ENCODE measurements at places on chromosomes 6 and 20. TPM values are rescaled to one million over a fixed set of nuclear protein-coding genes. Genes with fewer than 3 reads are reported as not detected.

DNA sequence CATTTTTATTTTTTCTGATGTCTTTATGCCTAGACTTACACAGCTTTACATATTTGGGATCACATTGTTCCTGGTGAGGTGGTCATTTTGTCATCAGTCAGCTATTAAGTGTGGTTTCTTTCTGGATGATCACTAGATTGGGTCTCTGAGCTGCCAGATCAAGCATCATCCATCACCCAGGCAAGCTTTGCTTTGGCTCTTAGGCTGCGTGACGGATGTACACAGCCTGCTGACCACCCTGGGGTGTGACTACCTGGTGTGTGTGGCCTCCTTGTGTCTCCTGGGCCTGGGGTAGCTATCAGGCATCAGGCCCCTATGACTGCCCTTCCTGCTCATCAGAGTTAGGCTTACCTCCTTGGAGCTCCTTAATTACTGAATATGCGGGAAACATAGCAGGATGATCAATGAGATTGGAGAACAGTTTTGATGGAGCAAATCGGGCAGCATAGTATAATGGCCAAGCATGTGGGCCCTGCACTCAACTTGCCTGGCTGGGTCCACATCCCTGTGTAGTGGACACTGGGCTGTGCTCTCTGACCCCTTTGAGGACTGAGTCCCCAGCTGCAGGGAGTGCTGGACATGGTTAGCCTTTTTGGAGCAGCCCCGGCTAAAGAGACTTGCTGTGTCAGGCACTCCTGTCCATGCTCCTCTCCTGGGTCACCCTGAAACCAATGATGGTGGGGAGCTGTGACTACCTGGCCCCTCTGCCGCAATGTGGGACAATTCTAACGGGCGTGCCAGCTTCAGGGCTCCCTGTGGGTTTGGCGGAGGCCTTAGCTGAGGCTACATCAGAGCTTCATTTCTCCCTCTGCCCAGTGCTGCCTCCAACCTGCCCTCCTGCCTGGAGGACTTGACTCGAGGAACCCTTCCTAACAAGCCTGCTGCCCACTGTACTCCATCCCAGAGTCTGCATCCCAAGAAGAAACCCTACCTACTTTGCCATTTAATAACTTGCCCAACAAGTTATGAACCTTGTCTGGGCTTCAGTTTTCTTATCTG is 8.2 kb downstream of the DAAM2 start:
- no peak overlapping the region for H3K27ac ChIP-seq
- peaks cover 16% of the 10 kb centered on the region for H3K36me3 ChIP-seq
- DNase-seq = no peak
- H3K4me3 ChIP-seq = no peak overlapping the region
- H3K27me3 ChIP-seq = no peaks in the 10 kb centered on the region
- H3K4me1 ChIP-seq = peaks cover 48% of the 10 kb centered on the region

PCSK2 gene
- not detected for total RNA-seq

SNPH gene
- total RNA-seq = 8.0 TPM

DNA sequence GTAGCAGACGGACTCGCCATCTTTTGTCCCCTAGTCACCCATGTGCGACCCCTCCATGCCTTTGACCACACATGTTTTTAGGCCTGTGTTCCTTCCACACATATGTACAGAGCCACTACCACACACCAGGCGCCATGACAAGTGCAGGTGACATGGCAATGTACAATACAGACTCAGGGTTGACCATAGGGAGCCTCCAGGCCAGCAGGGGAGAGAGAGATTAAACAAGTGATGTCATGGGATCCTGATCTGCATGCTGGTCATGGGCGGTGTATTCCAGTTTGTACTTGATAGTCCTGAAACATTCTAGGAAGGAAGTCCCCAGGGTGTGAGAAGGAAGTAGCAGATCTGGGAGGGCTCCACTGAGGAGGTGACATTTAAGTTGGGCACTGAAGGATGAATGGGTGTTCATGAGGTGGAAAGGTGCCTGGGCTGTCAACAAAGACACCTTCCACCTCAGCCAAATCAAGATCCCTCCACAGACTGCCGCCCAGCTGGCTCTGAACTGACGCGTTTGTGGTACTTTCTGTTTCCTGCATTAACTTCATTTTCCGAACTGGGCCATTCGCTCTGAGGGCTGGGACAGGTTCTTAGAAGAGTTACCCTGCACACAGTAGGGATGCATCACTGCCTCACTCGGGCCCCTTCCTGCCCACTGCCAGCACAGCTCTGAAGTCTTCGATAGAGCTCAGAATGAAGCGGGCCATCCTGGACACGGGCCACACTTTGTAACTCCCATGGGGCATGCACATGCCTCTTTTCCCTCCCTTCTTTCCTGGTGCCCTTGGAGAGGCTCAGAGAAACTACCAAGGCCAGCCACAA is 94.0 kb downstream of the NOL4L start:
- no peak overlapping the region for H3K27ac ChIP-seq
- no peak for DNase-seq
- no peak overlapping the region for H3K4me3 ChIP-seq
- no peaks in the 10 kb centered on the region for H3K27me3 ChIP-seq

MTCH1 gene
- 180 TPM for total RNA-seq

GRCh38 chr6:72406517-72406916 is 215.3 kb upstream of the KCNQ5 start:
- no peaks in the 10 kb centered on the region for H3K36me3 ChIP-seq
- H3K4me1 ChIP-seq = no peaks in the 10 kb centered on the region
- no peaks in the 10 kb centered on the region for H3K27me3 ChIP-seq
- no peak overlapping the region for H3K27ac ChIP-seq
- H3K4me3 ChIP-seq = no peak overlapping the region
- no peak for DNase-seq

EFCAB8 gene
- total RNA-seq = 0.97 TPM

DNA sequence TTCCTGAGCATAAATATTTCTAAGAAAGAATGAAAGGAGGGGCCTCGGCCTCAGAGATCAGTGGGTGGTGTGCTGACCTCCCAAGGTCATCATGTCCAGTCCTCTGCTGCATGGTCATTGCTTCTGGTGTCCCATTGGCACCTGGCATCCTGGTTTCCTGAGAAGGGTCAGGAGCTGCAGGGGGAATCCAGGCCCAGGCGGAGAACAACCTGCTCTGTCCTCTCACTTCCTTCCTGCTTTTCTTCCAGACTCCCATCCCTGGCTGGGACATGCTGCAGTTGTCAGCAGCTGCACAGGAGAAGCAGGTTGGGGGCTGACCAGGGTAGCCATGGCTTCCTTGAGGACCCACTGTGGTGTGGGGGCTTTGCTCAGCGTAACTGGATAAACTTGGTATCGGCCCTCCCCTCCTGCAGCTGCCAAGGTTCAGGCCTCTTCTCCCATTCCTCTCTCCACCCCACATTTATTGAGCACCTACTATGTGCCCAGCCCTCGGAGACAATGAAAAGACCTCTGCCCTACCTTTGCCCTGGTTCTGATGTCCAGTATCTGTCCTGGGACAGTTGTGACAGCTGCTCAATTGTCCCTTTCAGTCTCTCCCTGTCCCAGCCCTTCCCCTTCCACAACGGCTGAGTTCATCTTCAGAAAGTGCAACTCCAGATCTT is 155.2 kb downstream of the CEBPB start:
- no peak overlapping the region for H3K4me3 ChIP-seq
- peak overlapping the region; percentile 72 for H3K27ac ChIP-seq
- peaks cover 11% of the 10 kb centered on the region for H3K4me1 ChIP-seq
- no peak for DNase-seq
- H3K36me3 ChIP-seq = no peaks in the 10 kb centered on the region

DNA sequence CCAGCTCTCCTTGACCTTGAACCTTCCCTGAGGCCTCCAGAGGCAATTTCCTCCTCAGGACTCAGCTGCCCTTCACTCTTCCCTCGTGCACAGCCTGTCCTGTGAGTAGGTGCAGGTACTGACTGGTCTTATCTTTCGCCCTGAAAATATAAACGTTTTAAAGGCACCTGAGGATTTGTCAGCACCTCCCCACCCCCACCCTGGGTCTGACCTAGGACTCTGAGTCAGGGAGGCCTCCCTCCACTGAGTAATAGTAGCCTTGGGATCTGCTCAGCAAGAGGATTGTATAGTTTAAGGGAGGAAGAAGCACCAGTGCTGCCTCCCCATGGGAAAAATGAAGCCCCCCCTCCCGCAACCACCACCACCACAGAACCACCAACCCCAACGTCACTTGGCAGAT is 54.6 kb downstream of the PPARD start:
- peak overlapping the region; percentile 31 for H3K27ac ChIP-seq
- H3K27me3 ChIP-seq = no peaks in the 10 kb centered on the region
- no peak for DNase-seq
- peaks cover 21% of the 10 kb centered on the region for H3K4me1 ChIP-seq
- H3K4me3 ChIP-seq = no peak overlapping the region
- H3K36me3 ChIP-seq = peaks cover 7% of the 10 kb centered on the region

GRCh38 chr6:72616406-72617015 is 5.4 kb upstream of the KCNQ5 start:
- H3K36me3 ChIP-seq = no peaks in the 10 kb centered on the region
- H3K4me1 ChIP-seq = peaks cover 19% of the 10 kb centered on the region

DNA sequence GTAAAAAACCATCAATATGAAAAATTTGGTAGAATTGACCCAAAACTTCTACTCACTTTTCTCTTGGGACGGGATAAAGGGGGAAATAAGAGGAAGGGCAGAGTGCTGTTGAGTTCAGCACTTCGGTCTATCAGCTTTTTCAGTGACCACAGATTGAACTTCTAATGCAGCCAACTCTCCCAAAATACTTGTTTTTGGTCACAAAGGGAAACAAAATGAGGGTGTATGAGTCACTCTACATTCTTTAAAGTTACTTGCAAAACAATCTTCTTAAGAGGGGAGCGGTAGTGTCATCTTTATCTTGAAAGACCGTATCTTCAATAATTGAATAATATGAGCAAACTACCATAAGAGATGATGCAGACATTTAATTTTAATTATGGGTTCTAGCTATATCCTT is 661.3 kb downstream of the CD109 start:
- H3K27me3 ChIP-seq = no peaks in the 10 kb centered on the region
- H3K4me1 ChIP-seq = peaks cover 24% of the 10 kb centered on the region
- DNase-seq = no peak
- H3K27ac ChIP-seq = no peak overlapping the region
- H3K4me3 ChIP-seq = no peak overlapping the region

HLA-B gene
- 768 TPM for total RNA-seq

- no peak overlapping the region for H3K27ac ChIP-seq
- H3K4me3 ChIP-seq = no peak overlapping the region
- H3K27me3 ChIP-seq = no peaks in the 10 kb centered on the region
- H3K36me3 ChIP-seq = no peaks in the 10 kb centered on the region
Observed at GRCh38 chr6:120569714-120570113, 764.6 kb downstream of the TBC1D32 start.

FOXS1 gene
- total RNA-seq = 11.8 TPM

GRCh38 chr6:144737998-144738397 is 452.9 kb downstream of the UTRN start:
- DNase-seq = no peak
- no peak overlapping the region for H3K4me3 ChIP-seq
- H3K36me3 ChIP-seq = peaks cover 25% of the 10 kb centered on the region
- no peak overlapping the region for H3K27ac ChIP-seq
- H3K27me3 ChIP-seq = no peaks in the 10 kb centered on the region

DNA sequence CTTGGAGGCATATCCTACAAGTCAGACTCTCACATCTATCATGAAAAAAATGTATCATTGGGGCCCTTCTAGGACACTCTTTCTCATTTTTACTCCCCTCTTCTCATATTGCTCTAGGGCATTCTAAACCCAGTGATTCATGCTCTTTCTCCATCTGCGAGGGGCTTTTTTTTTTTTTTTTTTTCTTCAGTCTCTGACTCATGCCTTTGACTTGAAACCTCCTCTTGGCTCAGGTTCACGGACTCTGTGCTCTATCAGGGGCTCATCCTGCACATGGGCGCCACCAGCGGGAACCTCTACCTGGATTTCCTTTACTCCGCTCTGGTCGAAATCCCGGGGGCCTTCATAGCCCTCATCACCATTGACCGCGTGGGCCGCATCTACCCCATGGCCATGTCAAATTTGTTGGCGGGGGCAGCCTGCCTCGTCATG is 17.8 kb downstream of the SLC22A1 start:
- H3K27me3 ChIP-seq = no peaks in the 10 kb centered on the region
- H3K27ac ChIP-seq = peak overlapping the region; percentile 33
- no peak overlapping the region for H3K4me3 ChIP-seq
- peaks cover 38% of the 10 kb centered on the region for H3K4me1 ChIP-seq
- H3K36me3 ChIP-seq = peaks cover 4% of the 10 kb centered on the region
- peak; percentile 75 for DNase-seq

DNA sequence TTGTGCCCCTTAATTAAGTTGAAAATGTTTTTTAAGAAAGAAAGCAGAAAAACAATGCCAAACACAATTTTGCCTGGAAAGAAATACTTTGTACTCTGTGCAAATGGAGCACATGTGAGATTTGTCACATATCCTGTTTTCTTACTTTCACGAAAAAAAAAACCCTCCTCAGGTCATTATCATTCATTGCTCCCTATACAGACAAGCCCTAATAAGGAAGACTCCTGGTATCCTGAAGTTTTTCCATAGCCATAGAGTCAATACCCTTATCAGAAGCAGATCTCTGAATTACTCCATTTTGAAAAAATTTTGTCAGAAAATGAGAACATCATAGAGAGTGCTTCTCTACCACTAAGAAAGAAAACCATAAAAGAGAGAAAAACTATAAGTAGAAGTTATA is 14.0 kb upstream of the NT5E start:
- peaks cover 42% of the 10 kb centered on the region for H3K4me1 ChIP-seq
- H3K27ac ChIP-seq = peak overlapping the region; percentile 89
- DNase-seq = no peak
- no peaks in the 10 kb centered on the region for H3K27me3 ChIP-seq

DNA sequence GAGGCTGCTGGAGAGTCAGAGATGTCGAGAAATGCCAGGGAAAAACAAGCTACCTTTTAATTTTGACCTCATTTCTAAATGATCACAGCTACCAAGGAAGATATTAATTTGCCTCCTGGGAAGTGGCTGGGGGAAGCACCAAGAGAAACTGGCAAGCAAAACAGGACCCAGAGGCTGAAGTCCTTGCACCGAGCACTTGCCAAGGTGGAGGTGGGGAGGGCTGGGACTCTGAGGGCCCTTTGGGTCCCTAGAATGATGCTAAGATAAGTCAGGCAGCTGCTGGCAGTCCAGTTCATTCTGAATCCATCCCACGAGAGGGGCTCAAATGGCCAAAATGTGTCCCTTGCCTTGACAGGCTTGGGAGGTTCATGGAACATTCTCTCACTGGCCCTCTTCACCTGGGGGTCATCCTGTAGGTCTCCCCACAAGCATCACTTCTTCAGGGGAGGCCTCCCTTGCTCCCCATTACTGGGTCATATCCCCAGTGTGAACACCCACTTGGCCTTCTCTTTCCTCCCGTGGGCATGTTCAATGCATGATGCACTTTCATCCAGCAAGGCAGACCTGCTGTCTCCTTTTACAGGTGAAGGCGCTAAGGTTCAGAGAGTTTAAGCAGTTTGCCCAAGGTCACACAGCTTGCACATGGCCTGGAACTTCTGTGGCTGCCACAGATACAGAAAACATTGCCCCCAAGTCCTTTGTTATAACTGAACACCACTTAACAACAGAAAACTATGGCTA is 39.1 kb upstream of the BLCAP start:
- no peak overlapping the region for H3K27ac ChIP-seq
- peaks cover 61% of the 10 kb centered on the region for H3K27me3 ChIP-seq
- H3K4me1 ChIP-seq = peaks cover 12% of the 10 kb centered on the region
- peak; percentile 54 for DNase-seq
- H3K4me3 ChIP-seq = no peak overlapping the region

PKIB gene
- 35.0 TPM for total RNA-seq
